ENCODE measurements at places on chromosomes 4 and X. TPM values are rescaled to one million over a fixed set of nuclear protein-coding genes. Genes with fewer than 3 reads are reported as not detected.

The GALNTL6 gene
- not detected for total RNA-seq

The PCDH19 gene
- total RNA-seq: not detected

The CSN1S1 gene
- total RNA-seq: not detected

The SYN1 gene
- total RNA-seq: 0.70 TPM

The NBDY gene
- total RNA-seq: 30.4 TPM

The PCSK1N gene
- total RNA-seq: 6.5 TPM

The TMEM31 gene
- total RNA-seq: not detected

The RPS6KA6 gene
- 0.37 TPM for total RNA-seq

The QRFPR gene
- total RNA-seq: not detected

DNA sequence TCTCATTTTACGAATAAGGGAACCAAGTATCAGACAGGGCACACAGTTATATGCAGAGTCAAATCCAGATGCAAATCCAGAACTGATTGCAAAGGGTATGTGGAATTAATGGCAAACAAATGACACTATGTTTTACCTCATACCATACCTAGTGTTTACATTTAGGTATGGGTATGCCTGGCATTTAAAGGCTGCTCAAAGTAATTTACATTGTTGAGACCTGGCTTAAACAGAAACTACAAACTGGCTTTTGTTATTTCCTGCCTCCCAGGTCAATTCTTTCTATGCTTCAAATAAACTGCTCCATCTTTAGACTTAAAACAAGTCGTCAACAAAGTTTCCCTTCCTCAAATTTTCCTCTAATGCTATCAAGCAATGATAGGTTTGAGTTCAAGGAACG lies 33.7 kb downstream of the ANKRD17 start:
- DNase-seq: no peak

DNA sequence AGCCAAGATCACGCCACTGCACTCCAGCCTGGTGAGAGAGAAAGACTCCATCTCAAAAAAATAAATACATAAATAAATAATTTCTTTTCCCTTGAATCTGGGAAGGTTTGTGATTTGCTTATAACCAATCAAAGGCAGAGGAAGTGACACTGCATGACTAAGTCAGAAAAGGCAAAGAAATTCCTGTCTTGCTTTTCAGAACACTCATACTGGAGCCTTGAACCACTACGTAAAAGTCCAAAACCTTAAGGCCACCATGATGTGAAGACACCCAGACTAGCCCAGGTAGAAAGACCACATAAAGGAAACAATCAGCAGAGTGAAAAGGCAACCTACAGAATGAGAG lies 36.6 kb downstream of the TMEM156 start:
- no peak for DNase-seq

GRCh38 chr4:101774807-101775206 lies 15.7 kb upstream of the BANK1 start:
- DNase-seq: no peak

GRCh38 chrX:19742826-19743225 lies 144.6 kb downstream of the SH3KBP1 start:
- DNase-seq: no peak

DNA sequence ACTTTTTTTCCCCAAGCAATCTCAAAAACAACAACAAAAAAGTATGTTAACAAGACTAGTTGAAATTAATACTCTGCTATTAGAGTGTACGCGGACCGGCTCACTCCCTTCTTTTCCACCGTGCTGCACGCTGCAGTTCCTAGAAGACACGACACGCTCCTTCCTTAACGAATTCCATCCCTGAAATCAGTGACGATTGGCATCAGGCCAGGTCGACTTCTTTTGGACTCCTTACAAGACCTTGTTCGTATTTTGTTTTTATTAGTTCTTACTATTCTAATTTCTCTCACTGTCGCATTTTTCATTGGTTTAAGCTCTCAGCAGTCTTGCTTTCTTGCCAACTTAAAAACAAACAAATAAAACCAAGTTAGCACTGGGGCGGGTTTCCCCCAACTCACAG lies 175.8 kb upstream of the PITX2 start:
- DNase-seq: no peak

GRCh38 chr4:102713096-102713495 lies 47.7 kb downstream of the MANBA start:
- DNase-seq: no peak

GRCh38 chr4:64718091-64718490 lies 308.8 kb upstream of the TECRL start:
- no peak for DNase-seq

DNA sequence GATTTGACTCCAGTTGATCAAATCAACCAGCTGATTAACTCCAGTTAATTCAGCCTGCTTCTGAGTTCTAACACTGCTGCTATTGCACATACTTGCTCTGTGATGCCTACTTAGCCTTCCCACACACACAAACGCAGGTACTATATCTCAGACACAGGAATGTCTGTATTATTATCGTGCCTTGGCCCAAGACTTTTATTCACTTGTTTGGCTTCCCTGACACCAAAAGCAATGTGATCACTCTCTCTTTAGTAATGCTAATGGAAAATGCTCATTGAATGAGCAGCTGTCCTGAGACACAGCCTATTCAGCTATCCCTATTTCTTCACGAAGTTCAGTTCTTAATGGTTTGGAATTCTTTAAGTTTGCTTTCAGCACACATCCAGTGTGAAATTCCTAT lies 356.4 kb upstream of the CXorf51A start:
- DNase-seq: no peak

All from T-cell (primary cell).